ENCODE measurements at places on chromosomes 1 and 21.

- no peak for DNase-seq
Measured at GRCh38 chr1:175408986-175409385, 216.4 kb upstream of the KIAA0040 start.

DNA sequence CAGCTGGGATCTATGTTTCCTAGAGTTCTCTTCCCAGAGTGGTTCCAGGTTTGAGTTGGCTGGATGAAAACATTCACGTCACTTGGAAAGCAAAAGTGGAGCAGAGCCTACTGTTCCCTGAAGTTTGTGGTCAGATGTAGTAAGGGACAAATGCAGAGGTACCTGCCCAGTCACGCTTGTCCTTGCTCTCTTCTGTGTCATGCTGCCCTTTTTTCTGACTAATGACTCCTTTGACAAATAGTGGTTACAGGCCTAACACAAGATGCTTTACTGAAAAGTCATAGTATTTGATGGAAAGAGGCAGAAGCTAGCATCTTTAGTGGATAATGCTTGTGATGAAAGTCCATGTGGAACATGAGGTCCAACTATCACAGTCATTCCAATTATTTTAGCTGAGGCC lies 881.4 kb upstream of the B3GALT2 start:
- no peak for DNase-seq

- DNase-seq: no peak
Measured at GRCh38 chr1:226702318-226702956, 36.6 kb downstream of the ITPKB start.

DNA sequence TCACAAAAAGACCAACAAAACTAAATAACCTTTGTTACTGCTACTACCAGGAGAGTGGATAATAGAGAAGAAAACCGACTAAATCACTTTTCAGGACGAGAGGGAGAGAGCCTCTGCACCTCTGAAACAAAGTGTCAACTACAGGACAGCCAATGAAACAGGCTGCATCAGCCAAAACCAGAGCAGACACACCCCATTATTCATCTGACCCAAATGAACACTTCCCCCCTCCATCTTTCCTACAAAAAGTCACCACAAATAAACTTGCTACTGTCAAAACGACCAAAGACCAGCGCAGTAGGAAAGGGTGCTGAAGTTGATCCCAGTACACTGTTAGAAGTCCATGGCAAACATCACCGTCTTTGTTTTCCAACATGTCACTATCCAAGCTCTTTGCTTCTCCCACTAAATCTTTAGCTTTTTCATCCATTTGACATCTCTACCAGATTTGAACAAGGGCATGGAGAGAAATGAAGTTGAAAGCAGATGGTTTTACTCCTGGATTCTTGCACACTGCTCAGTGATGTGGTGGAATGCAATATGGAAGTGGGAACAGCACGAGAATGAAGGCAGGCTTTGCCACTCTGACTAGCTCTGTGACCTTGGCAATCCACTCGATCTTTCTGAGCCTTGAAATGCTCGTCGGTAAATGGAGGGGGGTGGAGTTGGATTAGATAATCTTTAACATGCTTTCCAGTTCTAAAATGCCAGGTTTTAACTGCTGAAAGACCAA lies 20.5 kb downstream of the DSTYK start:
- DNase-seq: no peak

- no peak for DNase-seq
Measured at GRCh38 chr1:12180315-12180714, 13.5 kb downstream of the TNFRSF1B start.

DNA sequence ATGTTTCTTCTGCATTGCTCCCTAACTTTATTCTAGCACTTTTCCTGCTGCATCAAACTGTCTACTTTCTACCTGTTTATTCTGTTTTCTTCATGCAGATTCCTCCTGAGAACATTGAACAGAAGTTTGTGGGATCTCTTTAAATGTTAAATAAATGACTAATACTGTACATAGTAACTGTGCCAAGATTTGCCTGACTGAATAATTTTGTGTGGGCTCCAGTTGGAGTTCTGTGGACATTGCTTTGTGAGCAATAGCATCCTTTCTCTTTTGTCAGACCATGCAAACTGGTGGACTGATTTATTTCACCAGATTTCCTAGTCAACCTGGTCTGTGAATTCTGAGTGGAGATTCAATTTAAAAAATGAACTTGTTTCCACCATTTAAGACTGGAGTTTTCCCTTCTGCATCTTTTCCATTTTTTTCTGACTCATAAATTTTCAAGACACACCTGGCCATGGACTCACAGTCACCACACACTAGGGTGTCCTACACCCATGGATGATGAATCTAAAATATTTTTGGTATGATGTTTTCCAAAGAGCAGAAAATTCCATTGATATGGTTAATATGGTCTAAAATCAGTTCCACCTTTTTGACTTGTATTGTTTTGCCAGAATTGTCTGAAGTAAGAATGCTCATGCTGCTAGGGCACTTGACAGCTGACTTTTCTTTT lies 140.7 kb upstream of the SPAG17 start:
- no peak for DNase-seq

DNA sequence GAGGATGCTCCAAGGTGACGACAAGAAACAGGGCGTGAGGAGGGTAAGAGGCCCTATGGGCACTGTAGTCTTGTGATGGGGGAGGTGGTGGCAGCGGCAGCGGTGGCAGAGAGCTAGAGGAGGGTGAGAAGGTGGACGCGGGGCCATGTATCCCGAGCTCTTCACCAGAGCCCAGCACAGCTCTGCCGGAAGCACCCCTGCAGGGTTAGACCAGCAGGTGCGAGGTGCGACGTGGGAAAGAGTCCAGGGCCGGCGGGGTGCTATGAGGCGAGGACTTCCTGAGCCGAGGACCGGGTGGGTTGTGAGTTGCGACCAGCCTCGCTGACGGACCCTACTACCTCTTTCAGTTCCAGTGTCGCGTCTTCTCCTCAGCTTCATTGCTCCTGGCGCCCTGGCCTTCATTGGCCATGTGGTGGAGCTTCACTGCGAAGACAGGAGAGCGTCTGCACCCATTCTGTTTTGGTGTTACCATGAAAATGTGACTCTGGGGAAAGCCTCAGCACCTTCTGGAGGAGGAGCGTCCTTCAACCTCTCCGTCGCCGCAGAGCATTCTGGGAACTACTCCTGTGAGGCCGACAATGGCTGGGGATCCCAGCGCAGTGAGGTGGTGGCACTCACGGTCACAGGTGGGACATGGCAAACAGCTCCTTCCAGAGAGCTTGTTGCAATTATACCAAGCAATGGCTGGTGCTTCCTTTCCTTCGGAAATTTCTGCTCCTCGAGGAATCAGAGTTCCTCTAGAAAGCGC lies 67.9 kb upstream of the KIRREL1 start:
- no peak for DNase-seq

GRCh38 chr21:20882462-20883407 lies 115.5 kb upstream of the NCAM2 start:
- no peak for DNase-seq

GRCh38 chr1:173410133-173410793 lies 66.9 kb upstream of the PRDX6 start:
- no peak for DNase-seq

DNA sequence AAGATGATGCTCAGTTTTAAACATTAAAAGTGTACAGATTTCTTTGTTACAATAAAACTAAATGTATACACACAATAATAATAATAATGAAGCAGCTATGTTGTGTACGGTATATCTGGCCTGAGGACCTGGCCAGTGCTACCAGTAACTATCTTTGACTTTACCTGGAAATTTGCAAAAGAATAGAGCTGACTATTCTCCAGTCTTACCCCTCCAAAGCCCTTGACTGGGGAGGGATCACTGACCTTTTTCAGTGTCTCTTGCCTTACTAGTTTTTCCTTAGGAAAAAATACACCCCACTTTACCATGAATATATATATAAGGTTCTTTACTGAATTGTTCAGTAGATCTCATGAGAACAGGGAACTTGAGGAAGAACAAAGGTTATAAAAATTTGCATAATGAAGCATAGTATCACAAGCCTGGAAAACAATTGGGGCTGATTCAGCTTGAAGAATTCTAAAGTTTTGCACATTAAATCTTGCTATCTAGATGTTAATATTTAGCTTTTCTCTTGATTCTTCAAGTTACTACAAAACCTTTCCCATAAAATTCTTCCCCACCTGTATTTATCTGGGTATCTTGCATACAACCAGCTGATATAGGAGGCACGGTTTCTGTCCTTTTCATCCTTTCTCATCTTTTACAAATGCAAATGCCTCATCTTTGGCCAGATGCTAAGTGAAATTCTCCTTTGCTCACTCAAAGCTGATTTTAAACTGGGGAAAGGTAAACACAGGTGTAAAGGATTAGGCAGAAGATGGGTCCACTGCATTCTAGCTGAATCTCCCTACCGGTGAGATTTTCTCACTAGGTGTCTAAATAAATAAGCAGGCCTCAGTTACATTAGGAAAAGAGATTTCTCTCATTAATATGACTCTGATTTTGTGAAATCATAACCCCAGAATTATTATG lies 25.0 kb upstream of the SLAMF1 start:
- DNase-seq: no peak

- DNase-seq: no peak
Measured at GRCh38 chr1:20609541-20609940, 20.6 kb downstream of the CDA start.

DNA sequence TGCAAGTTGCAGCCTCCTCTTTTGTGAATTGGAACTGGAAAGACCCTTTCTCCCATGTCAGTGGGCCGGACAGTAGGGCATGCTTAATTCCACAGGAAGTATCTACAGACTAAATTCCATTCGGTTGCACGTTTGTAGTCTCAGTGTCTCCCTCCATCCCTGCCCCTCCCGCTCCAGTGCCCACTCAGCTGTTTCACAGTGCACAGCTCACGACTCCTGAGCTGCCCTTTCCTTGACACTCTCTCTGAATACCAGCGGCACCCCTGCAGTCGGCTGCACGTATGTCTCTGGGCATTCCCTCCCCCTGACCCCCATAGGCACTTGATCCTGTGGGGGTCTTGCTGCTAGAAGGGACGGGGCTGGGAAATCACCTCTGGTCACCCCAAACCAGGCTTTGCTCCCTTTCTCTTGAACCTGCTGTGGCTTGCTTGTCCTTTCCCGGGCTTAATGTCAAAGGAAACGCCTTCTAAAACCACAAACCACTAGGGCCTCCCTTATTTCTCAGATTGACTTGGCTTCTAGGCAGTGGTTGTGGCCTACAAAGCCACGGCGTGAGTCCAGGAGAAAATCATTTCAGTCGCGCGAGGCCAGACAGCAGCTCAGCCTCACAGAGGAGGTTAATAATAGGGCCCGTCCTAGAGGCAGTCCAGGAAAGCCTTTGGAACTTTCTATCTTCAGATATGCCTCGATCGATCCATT lies 365.3 kb upstream of the PROX1 start:
- no peak for DNase-seq

- DNase-seq: no peak
Measured at GRCh38 chr1:170215072-170215885, 69.5 kb downstream of the NTMT2 start.

DNA sequence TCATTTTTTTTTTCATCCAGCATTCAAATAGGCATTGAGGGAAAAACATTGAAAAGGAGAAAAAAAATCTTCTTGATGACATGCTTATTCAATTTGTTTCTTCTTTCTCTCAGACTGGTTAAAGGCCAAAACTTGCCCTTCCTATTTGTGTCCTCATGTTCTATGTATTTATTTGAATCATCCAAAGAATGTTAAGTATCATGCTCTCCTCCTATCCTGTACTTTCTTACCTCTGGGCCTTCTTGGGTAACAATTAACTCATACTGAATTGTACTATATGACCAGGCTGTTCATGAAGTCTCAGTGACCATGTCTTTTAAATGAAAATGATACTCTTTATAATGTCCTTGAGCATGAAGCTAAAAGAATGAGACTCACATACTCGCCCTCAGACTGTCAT lies 36.5 kb upstream of the DENND1B start:
- no peak for DNase-seq
